ENCODE measurements at places on chromosomes 2 and 18.

- no peak for DNase-seq
Measured at GRCh38 chr2:102106133-102106556, 36.4 kb upstream of the IL1R1 start.

- no peak for DNase-seq
Measured at GRCh38 chr2:76563730-76564129, 853.0 kb upstream of the GCFC2 start.

DNA sequence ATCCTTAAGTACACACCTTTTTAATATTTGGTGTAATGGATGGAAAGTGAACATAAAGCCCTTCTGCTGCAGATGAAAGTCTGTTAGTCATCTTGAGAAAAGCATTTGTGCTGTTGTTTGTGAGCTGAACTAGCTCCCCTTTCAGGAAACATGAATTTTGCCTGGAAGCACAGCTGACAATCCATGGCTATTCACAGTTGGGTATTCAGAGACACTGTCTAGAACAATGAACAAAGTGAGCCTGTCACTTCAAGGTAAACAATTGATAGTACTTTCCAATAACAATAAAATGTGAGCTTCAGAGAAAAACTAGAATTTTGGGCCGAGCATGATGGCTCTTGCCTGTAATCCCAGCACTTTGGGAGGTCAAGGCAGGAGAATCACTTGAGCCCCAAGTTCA is 6.8 kb upstream of the EFHD1 start:
- no peak for DNase-seq

- DNase-seq = no peak
Measured at GRCh38 chr2:230872968-230873660, 8.4 kb downstream of the ITM2C start.
